ENCODE measurements at places on chromosomes 16 and 17.

- no peak for DNase-seq
These were observed 24.6 kb downstream of the LYRM9 start for GRCh38 chr17:27868565-27868964.

DNA sequence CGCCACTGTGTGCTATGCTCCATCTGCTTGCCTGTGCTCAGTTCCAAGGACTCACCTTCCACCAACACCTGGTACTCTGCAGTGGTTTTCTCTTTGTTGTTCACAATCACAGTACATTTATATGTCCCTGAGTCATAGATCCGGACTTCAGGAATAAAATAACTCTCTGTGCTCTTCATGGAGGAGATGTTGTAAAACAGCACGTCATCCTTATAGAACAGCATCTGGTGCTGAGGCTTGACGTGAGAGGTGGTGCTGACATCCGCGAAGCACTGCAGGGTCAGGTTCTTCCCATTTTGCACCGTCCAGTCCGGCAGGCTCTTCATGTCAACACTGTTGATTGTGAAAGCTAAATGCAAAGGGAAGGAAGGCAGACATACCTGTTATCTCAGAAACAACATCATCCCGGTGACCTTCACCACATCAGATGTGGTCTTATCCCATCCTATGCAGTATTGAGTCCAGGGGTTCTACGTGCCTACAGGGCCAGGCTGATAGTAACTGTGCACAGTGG lies 12.8 kb downstream of the PECAM1 start:
- DNase-seq: peak; percentile 74

DNA sequence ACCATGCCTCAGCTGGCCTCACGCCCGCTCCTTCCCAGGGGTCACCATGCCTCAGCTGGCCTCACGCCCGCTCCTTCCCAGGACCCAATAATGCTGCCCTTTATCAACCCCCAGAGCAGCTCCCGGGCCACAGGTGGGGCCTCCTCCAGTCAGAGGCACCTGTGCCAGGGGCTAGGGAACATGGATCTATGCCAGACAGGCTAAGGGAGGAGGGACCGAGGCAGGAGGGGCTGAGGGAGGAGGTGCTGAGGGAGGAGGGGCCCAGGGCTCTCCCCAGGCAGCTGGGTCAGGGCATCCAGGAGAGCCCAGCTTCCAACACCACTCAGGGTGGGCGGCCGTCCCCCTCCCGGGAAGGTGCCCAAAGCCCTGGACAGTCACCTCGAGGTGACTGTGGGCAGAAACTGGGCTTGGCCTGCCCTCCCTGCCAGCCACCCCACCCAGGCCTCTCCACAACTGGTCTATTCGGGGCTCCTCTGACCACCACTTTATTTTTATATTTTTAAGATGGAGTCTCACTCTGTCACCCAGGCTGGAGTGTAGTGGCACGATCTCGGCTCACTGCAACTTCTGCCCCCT lies 19.4 kb downstream of the UTS2R start:
- DNase-seq: no peak

- DNase-seq: no peak
These were observed 16.3 kb upstream of the RBFOX1 start for GRCh38 chr16:7316281-7316888.

DNA sequence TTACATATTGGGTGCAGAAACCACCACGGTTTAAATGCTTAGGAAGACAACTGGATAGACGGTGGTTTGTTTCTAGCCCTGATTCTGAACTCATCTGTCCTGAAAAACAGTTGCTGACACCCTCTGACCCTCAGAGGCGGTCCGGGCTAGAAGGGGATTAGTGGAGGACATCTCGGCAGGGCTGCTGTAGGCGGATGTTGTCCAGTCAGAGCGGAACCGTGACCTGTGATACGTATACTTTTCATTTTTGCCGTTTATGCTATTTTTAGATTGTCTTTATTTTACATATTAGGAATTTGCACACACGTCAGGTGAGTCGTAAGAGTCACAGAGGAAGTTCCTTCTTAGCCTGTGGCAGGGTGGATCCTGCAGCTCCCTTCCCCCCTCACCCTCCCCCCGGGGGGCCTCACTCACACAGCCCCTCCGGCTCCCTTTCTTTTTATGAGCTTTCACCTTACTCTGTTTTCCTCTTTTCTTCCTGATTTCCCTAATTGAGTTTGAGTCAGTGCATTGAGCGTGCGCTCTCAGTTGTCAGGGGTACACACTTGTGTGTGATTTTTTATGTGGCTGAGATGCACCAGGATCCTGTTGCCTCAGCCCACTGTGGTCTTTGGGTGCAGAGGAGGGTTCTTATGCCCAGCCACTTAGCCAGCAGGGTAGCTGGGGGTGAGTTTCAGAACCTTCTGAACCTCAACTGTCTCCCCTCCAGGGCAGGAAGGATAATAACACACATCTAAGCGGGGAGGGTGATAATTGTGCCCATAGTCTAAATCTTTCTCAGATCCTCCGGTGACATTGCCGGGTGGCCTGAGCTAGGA lies 211.1 kb upstream of the CHMP6 start:
- DNase-seq: no peak

- DNase-seq: no peak
These were observed 188.7 kb downstream of the MYO1D start for GRCh38 chr17:32688221-32688620.

GRCh38 chr17:80117491-80118401 lies 16.4 kb downstream of the GAA start:
- no peak for DNase-seq

GRCh38 chr17:69710926-69711325 lies 296.4 kb downstream of the MAP2K6 start:
- no peak for DNase-seq

DNA sequence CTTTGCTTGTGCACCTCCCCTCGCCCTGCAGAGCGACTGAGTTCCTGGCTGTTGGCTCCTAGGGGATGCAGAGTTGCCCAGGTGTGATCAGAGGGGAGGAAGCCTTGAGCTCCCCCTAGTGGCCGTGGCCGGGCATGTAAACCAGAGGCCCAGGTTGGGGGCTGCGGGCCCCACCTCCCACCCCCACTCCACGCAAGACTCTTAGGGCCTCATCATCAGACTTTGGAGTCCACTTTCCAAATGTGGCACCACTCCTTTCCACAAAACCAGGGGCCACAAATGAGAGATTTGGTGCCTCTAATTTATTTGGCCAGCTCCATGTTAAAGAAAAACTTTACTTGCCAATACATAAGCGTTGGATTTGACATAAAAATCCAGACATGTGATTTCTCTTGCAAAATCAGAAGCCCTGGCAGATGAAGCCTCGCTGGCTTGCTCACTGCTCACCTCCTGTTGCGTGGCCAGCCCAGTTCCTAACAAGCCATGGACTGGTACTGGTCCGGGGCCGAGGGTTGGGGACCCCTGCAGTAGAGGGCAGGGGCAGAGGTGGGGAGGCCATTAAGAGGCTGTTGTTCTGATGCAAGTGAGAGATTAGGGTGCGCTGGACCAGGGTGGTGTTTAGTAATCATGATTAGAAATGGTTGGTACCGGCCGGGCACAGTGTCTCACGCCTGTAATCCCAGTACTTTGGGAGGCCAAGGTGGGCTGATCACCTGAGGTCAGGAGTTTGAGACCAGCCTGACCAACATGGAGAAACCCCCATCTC lies 28.7 kb upstream of the GAS7 start:
- no peak for DNase-seq

All from non-pigmented ciliary epithelial cell (primary cell).